Common myeloid progenitor, CD34-positive (primary cell): ENCODE measurements at places on chromosomes 4 and X.

DNA sequence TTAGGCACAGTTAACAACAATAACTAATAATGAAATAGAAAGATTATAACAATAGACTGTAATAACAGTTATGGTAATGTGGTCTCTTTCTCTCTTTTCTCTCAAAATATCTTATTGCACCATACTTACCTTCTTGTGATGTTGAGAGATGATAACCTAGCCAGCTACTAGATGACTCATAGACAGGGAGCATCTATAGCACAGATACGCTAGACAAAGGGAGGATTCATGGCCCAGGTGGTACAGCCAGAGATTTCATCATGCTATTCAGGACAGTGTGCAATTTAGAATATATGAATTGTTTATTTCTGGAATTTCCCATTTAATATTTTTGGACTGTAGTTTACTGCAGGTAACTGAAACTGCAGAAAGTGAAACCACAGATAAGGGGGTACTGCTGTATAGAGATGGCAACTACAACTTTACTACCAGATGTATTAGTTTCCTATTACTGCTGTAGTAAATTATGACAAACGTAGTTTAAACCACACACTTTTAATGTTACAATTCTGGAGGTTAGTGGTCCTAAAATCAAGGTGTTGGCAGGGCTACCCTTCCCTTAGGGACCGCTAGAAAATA is 41.8 kb upstream of the MAGED1 start:
- peak; percentile 5 for DNase-seq

DNA sequence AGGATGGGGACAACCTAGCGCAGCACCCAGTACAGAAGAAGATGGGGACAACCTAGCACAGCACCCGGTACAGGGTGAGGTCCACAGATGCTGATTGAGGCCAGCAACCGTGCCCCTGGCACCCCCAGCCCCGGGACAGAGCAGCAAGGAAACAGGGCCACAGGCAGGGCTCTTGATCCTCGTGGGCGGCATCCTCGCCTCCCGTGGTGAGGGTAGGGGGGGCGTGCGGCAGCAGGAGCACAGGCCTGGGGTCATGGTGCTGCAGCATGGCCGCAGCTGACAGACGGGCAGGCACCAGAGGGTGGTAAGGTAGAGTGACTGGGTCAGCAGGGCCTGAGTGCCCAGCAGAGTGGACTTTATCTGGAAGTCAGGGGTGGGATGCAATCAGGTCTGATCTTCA is 89.5 kb downstream of the HMX1 start:
- no peak for DNase-seq

GRCh38 chr4:19615086-19615689 is 636.5 kb upstream of the SLIT2 start:
- no peak for DNase-seq

DNA sequence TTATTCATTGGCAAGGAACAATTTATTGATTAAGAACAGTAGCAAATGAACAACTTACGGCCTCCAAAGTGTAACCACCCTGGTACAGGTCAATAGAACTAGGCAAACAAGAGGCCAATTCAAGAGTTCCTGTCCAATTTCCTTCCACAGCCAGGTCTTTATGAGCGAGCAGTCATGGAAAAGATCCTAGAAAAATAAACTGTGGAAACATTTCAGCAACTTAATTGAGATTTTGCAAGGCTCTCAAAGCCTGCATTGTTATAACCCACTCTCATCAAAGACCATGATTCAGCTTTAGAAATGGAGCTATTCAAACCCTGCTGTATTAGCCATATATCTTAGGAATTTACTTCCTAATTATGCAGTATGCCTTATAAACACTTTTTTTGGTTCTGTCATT is 43.6 kb downstream of the UNC5C start:
- no peak for DNase-seq

DNA sequence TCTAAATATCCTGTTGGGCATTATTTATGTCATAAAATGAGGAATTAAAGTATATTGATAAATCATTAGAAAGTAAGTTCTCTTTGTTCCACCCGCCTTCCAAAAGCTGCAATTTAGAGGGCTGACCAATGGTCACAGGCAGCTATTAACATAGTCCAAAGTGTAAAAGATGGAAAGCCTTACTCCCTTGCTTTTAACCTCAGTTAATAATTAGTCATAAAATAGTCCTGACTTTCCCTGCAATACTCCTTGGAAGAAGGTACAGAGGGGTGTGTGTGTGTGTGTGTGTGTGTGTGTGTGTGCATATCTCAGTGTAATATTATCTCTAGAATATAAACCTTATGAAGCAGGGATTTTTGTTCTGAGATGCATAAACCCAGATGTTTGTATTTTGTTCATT is 275.4 kb downstream of the FAT4 start:
- DNase-seq, result no peak
